ENCODE measurements at places on chromosomes 7 and 10.

- DNase-seq = no peak
Measured at GRCh38 chr7:142838461-142839213, 16.2 kb upstream of the EPHB6 start.

- DNase-seq = no peak
Measured at GRCh38 chr10:121417298-121417697, 180.9 kb downstream of the FGFR2 start.

GRCh38 chr10:96416643-96417042, 57.8 kb upstream of the OPALIN start:
- DNase-seq = no peak

GRCh38 chr10:77940627-77941026, 14.1 kb upstream of the DLG5 start:
- no peak for DNase-seq

GRCh38 chr7:17030559-17030958, 148.8 kb upstream of the AGR3 start:
- no peak for DNase-seq
